ENCODE measurements at places on chromosomes 2 and 18.

GRCh38 chr2:18991177-18992168 lies 366.9 kb downstream of the OSR1 start:
- DNase-seq = no peak

DNA sequence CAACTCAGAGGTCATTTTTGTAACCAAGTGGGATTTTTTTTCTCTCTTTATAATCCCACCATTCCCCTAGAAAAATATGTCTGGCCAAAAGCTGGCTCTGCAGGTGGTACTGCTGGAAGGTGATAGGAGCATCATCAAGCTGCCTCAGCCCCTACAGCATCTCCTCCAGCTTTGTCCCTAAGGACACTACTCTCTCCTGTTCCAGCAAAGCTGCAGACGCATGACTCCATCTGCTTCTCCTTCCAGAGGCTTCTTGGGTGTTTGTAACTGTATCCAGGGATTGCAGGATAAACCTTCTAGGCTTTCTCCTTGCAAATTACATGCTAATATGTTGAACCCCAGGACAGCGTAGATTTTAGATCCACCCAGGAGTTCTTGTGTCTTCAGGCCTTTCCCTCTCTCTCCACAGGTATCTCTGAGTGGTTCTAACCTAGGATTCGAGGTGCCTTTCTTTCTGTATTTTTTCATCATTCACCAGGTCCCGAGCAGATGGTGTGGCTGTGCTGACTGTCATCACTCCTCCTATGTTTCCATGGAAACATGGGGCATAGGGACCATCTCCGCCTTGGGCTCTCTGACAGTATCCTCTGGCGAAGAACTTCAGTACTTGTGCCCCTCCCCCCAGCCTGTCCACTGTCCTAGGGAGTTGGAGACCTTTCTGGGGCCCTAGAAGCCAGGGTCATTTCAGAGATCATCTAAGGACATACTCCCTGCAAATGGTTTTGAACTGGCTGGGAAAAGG lies 34.3 kb downstream of the AFF3 start:
- no peak for DNase-seq

GRCh38 chr2:241804326-241805229 lies 4.4 kb upstream of the NEU4 start:
- no peak for DNase-seq

GRCh38 chr2:88811233-88811632 lies 119.8 kb downstream of the RPIA start:
- no peak for DNase-seq

DNA sequence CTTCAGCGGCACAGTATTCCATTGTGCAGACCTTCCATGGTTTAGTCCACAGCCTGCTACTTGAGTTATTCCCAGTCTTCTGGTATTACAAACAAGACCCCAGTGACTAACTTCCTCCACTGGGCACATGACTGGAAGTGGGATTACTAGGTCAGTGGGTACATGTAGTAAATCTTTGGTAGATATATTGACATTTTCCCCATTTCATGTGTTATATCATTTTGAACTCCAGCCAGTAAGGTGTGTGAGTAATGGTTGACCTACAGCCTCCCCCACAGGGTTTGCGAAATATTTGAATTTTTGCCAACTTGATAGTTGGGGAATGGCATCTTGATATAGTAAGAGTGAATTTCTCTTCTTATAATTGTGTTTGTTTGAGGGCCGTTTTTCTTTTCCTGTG lies 58.8 kb downstream of the RNF144A start:
- no peak for DNase-seq

GRCh38 chr18:1665079-1665478 lies 760.4 kb downstream of the ADCYAP1 start:
- DNase-seq = no peak

DNA sequence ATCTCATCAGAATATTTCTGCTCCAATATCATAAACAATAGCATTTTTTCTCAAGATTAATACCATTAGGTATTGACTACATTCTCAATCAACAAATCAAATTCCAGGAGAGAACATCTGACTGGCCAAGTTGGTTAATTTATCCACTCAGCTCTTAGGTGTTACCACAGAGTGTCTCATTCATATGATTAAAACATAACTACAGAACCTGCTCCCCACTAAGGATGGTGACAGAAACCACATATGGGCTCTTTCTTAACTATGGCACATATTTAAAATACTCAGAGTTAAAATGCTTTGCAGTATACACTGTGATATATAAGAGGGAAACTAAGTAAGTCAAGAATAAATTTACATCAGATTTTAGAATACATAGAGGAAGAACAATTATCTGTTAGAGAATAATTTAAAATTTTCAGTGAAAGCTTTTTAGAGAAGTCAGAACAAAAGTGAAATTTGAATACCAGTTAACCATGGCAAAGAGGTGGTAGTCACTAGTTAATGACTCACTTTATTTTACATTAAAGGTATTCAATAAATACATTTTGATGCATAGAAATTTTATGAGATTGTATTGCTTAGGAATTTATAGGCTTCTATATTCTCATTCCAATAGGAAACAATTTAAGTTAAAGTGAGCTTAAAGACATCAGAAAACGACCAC lies 1120.8 kb upstream of the TMEFF2 start:
- DNase-seq = no peak

DNA sequence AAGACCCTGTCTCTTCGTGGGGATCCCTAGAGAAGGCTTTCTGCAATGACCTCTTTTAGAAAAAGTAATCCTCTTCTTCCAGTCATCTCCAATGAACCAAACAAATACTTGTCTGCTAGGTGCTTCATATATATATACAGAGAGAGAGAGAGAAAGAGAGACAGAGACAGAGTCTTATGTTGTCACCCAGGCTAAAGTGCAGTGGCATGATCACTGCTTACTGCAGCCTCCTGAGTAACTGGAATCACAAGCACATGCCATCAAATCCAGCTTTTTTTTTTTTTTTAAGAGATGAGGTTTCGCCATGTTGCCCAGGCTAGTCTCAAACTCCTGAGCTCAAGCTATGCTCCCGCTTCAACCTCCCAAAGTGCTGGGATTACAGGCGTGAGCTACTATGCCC lies 18.6 kb upstream of the PKDCC start:
- no peak for DNase-seq

DNA sequence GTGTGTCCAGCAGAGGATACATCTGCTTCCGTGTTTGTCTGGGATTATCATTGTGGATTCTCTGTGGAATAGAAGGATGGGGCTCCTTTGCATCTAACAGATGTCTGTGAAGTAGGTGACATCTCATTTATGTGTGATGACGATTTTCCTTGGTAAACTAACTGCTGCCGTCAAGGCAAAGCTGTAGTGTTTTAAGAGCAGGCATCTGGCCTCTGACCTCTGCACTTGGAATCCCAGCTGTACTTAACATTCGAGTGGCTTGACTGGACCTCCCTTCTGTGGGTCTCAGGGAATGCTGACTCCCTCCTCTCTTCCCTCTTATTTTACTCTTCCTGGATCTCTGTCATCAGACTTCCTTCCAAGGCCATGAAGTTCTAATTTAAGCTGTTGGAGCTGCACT lies 56.4 kb downstream of the DCDC2C start:
- DNase-seq = no peak

DNA sequence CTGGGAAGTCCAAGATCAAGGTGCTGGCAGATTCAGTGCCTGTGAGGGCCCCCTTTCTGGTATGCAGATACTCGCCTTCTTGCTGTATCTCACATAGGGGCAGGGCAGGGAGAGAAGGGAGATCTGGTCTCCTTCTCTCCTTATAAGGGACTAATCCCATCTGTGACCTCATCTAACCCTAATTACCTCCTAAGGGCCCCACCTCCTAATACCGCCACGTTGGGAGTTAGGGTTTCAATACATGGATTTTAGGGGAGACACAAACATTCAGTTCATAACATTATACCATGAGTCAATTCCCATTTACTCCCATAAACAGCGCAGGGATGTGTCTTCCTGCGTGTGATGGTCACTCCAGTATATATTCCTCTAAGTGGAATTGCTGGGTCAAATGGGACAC lies 73.8 kb upstream of the TXNDC2 start:
- DNase-seq = no peak

GRCh38 chr2:16537347-16537746 lies 128.3 kb downstream of the CYRIA start:
- no peak for DNase-seq

DNA sequence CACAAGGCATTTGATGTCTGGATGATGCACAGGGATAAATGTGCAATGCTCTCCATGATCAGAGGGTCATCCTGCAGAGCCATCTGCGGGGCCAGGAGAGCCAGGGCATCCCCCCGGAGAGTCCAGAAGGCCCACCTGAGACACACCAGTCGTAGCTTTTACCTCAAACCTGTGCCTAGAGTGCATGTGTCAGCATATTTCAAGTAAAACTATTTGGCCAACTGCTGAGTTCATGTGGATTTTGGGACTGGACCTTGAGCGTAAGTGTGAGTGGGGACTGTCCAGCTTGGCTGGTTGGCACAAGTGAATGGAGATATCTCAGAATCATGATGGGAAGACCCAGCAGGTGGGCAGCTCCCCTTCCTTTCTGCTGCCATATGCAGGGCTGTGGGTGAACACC lies 147.8 kb upstream of the TPO start:
- DNase-seq = no peak

DNA sequence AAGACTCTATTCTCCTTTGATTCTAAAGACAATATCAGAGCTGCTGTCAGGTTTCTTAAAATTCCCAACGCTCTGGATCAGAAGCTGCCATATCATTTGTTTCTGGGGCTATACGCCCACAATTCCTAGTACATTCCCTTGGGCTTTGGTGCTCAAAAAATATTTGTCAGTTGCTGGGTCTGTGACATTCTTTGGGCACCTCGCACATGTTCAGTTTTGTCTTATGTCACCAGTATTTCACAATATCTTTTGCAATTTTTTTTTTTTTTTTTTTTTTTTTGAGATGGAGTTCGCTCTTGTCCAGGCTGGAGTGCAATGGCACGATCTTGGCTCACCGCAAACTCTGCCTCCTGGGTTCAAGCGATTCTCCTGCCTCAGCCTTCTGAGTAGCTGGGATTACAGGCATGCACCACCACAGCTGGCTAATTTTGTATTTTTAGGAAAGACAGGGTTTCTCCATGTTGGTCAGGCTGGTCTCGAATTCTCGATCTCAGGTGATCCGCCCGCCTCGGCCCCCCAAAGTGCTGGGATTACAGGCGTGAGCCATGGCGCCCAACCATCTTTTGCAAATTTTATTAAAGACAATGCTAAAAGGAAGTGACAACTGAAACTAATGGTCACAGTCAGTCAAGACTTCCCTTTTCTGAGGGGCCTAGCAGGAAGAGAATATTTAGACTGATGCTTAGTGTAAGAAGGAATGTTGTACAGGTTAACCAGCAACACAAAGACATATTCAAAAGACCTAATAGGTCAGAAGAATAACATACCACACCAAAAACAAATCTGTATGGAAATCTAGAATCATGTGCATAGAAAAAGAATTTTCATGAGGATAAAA lies 6.8 kb downstream of the ZNF397 start:
- no peak for DNase-seq

DNA sequence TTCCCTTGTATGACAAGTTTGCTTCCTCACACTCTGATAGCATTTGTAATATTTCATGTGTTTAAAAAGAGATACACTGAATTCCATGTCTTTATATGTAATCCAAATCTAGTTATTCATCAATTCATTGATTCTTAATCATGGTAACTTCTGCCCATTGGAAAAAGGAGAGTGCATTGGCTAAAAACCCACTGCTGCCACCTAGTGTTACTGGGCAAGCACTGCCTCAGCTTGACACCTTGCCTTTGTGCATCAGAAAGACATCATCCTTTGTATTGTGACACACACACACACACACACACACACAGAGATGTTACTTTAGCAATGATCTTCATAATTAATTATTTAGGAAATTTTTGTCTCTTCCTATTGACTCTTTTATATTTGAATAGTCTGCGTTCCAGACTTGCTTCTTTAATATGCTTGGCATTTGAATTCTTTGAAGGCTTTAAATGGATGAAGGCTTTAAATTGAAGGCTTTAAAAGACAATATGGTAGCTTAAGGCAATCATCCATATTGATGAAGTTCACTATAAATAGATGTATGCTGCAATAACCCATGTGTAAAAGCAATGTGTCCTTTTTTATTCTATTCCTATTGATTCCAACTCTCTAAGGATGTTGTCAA lies 414.2 kb upstream of the CHST9 start:
- DNase-seq = no peak

DNA sequence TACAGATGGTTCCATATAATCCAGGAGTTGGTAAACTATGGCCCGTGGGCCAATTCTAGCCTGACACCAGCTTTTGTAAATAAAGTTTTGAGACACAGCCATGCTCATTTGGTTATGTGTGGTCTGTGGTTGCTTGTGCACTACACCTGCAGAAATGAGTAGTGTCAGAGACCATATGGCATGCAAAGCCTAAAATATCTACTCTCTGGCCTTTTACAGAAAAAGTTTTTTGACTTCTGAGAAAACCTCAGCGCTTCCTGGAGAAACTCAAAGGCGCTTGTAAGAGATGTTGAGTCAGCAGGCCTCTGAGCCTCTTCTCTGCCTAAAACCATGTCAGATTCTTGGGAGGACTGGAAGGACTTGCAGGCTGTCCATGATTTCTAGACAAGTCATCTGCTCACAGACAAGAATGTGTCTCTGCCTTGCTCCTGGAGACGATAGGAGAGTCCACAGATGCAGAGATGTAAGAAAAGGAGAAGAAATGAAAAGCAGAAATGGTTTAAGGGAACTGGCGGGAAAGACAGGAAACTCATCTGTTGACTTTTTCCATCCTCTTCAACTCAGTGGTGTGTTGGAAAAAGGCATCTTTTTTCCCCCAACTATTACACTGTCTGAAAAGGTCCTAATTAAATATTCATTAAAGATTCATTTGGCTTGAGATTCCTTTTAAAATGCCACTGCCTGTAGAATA lies 5.2 kb downstream of the TTC39C start:
- no peak for DNase-seq

- no peak for DNase-seq
These were observed 130.3 kb upstream of the GLI2 start for GRCh38 chr2:120605231-120605935.

DNA sequence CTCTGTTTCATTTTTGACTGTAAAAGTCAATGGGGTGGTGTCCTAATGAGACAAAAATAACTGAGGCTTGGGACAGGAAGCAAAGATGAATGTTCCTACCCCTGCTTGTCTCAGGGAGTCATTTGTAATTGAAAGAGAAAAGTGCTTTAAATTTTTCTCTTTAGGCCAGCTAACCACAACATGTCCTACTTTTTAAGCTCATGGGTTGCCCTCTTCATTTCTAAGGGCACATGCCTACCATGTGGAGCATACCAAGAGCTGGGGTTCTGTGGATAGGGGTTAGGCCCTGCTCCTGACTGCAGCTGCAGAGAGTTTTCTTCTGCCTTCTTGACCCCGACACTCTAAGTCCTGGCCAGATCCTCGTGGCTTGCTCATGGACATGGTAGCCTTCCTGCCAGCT lies 96.8 kb upstream of the ARL4C start:
- DNase-seq = no peak

GRCh38 chr2:202847693-202848524 lies 23.7 kb downstream of the ICA1L start:
- no peak for DNase-seq

DNA sequence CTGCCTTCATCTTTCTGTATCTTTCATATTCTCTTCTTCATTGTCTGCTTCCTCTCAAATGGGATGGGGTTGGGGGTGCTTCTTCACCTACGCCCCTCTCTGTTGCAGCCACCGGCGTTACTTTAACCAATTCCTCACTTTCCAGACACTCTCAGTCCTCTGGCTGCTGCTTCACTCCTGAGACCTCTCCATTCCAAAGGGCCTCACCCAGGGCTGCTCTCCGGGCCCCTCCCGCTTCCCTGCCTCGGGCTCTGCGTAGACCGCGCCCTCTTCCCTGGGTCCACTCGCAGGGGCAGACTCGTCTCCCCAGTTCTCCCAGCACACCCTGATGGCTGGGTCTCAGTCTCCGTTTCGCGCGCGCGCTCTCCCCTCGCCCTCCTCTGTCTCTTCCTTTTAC lies 926 bp downstream of the SERPINB8 start:
- DNase-seq = no peak
